ENCODE measurements at places on chromosomes 6 and 20. TPM values are rescaled to one million over a fixed set of nuclear protein-coding genes. Genes with fewer than 3 reads are reported as not detected.

OR10C1 gene
- total RNA-seq, result not detected

SLC22A3 gene
- not detected for total RNA-seq

- H3K27me3 ChIP-seq, result no peaks in the 10 kb centered on the region
- H3K27ac ChIP-seq, result no peak overlapping the region
- DNase-seq, result no peak
- no peaks in the 10 kb centered on the region for H3K4me1 ChIP-seq
- H3K36me3 ChIP-seq, result peaks cover 44% of the 10 kb centered on the region
Measured at GRCh38 chr20:5977223-5977622, 26.8 kb downstream of the MCM8 start.

DNA sequence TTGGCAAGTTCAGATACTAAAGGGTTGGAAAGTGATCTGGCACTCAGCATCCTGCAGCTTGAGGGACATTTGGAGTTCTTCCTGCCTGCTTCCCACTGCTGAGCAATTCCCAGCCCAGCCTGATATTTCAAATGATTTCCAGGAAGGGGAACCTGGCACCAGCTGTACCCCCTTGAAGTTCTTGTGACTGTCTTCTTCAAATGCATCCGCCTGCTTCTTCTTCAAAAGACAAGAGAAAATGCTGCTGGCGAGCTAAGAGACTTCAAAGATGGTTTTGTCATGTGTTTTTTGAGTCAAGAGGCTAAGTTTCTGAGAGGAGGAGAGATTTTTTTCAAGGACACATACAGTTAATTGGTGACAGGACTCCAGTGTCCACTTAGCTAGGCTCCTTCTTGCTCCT lies 42.6 kb upstream of the B4GALT5 start:
- H3K27ac ChIP-seq, result no peak overlapping the region
- peaks cover 38% of the 10 kb centered on the region for H3K27me3 ChIP-seq
- no peaks in the 10 kb centered on the region for H3K36me3 ChIP-seq
- peaks cover 3% of the 10 kb centered on the region for H3K4me1 ChIP-seq

DNA sequence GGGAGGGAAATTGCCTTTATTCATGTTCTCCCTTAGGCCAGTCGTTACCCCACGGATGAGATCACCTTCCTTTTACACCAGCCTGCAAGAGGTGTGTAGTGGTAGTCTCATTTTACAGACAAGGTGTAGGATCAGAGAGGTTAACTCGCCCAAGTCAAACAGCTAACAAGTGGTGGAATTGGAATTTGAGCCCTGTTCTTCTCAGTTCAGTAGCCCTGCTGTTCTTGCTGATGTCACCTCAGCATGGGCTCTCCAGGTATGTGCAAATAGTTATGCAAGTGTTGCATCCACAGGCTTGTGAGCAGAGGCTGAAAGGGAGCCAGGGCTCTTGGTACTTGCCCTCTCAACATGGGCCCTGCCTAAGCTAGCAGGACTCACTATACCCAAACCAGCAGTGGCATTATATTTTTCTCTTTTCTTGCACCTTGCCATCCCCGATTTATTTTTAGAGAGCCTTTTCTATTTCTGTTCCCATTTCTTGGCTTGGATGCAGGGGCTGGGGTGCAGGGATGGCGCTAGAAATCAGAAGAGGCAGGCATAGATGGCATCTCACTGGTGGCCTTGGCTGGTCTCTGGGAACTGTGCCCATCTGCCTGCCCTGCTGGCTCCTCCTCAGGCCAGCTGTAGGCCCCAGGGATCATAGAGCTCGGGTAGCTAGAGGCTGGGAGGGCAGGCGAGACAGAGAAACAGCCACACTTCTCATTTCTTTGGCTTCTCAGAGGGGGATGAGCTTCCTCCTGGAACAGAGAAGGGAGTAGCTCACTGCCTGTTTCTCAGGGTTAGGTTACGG lies 18.2 kb downstream of the PPARD start:
- H3K27ac ChIP-seq, result no peak overlapping the region
- no peaks in the 10 kb centered on the region for H3K27me3 ChIP-seq

DNA sequence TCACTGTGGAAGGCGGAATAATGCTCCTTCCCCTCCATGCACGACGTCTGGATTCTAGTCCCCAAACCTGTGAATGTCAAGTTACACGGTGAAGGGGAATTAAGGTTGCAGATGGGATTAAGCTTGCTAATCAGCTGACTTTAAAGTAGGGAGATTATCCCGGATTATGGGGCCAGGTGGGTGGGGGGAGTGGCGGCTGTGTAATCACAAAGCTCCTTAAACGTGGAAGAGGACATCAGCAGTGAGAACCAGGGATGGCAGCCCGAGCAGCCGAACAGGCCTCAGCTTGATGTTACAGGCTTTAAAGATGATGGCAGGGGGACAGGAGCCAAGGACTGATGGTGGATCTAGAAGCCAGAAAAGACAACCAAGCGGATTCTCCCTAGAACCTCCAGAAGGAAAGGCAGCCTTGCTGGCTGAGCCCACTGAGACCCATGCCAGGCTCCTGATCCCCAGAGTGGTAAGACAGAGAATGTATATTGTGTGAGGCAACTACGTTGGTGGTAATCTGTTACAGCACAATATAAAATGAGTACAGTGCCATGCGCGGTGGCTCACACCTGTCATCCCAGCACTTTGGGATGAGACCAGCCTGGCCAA lies 117.5 kb downstream of the SCML4 start:
- H3K27me3 ChIP-seq, result no peaks in the 10 kb centered on the region
- no peak for DNase-seq
- no peak overlapping the region for H3K4me3 ChIP-seq
- peaks cover 10% of the 10 kb centered on the region for H3K4me1 ChIP-seq
- no peak overlapping the region for H3K27ac ChIP-seq
- H3K36me3 ChIP-seq, result peaks cover 1% of the 10 kb centered on the region

Measured in activated CD8-positive, alpha-beta memory T cell treated with anti-CD3 and anti-CD28 coated beads, Interleukin-2, amount 10 ng/mL, durations not matched to agents 7 days and 5 days (primary cell).